SJCRH30 (cell line): ENCODE measurements at places on chromosomes 12 and 14. TPM values are rescaled to one million over a fixed set of nuclear protein-coding genes. Genes with fewer than 3 reads are reported as not detected.

The RDH12 gene
- total RNA-seq: not detected in 2 replicates

The C12orf50 gene
- total RNA-seq: 0.28 TPM in 1 of 2 replicates, not detected in the other

The SYNE3 gene
- total RNA-seq: 34.1 and 34.5 TPM in 2 replicates

The CCDC197 gene
- not detected in 2 replicates for total RNA-seq

The BLTP3B gene
- total RNA-seq: 27.1 and 33.6 TPM in 2 replicates

The STON2 gene
- 26.2 and 27.4 TPM in 2 replicates for total RNA-seq

The OR6C2 gene
- total RNA-seq: not detected in 2 replicates

The TAS2R19 gene
- total RNA-seq: 2.5 and 4.5 TPM in 2 replicates

The DEGS2 gene
- 0.03 TPM in 1 of 2 replicates, not detected in the other for total RNA-seq

The SIX6 gene
- total RNA-seq: not detected in 2 replicates

The DLK1 gene
- 0.20 and 0.28 TPM in 2 replicates for total RNA-seq

The CHGA gene
- total RNA-seq: not detected in 2 replicates

The VDR gene
- total RNA-seq: 0.10 TPM in 1 of 2 replicates, not detected in the other

The KRT3 gene
- not detected in 2 replicates for total RNA-seq

The ANO2 gene
- total RNA-seq: 2.2 and 2.3 TPM in 2 replicates

The KERA gene
- total RNA-seq: not detected in 2 replicates

The TGM1 gene
- 0.05 and 0.20 TPM in 2 replicates for total RNA-seq

The NTS gene
- not detected in 2 replicates for total RNA-seq

The ERBB3 gene
- total RNA-seq: 38.0 and 38.8 TPM in 2 replicates

The TTC6 gene
- 0.06 and 0.08 TPM in 2 replicates for total RNA-seq

The TGFB3 gene
- 4.9 and 6.3 TPM in 2 replicates for total RNA-seq

The OR4E2 gene
- not detected in 2 replicates for total RNA-seq

The LRFN5 gene
- 11.1 and 13.0 TPM in 2 replicates for total RNA-seq

The HNF1A gene
- total RNA-seq: 0.04 and 0.10 TPM in 2 replicates

The RBMS2 gene
- 9.3 and 9.4 TPM in 2 replicates for total RNA-seq

The LRTM2 gene
- not detected in 2 replicates for total RNA-seq

The NINJ2 gene
- 0.24 TPM in 1 of 2 replicates, not detected in the other for total RNA-seq

The TAS2R46 gene
- total RNA-seq: 1.2 and 2.3 TPM in 2 replicates

The CNTN1 gene
- total RNA-seq: 0.02 and 0.20 TPM in 2 replicates

The CLECL1 gene
- not detected in 2 replicates for total RNA-seq

The PRIMA1 gene
- total RNA-seq: not detected in 2 replicates

The ZNF410 gene
- 52.3 and 58.0 TPM in 2 replicates for total RNA-seq

The IL22 gene
- not detected in 2 replicates for total RNA-seq

The DTX3 gene
- total RNA-seq: 157 and 192 TPM in 2 replicates

The HOXC12 gene
- not detected in 2 replicates for total RNA-seq

The WNT1 gene
- total RNA-seq: not detected in 2 replicates

The CLEC2A gene
- total RNA-seq: not detected in 2 replicates

The IFNG gene
- total RNA-seq: not detected in 2 replicates

The DHRS2 gene
- total RNA-seq: 0.84 and 0.99 TPM in 2 replicates

The CRACR2A gene
- 14.3 and 16.1 TPM in 2 replicates for total RNA-seq

The CARMIL3 gene
- total RNA-seq: 0.20 and 0.40 TPM in 2 replicates
